ENCODE measurements at places on chromosomes 5 and 9.

DNA sequence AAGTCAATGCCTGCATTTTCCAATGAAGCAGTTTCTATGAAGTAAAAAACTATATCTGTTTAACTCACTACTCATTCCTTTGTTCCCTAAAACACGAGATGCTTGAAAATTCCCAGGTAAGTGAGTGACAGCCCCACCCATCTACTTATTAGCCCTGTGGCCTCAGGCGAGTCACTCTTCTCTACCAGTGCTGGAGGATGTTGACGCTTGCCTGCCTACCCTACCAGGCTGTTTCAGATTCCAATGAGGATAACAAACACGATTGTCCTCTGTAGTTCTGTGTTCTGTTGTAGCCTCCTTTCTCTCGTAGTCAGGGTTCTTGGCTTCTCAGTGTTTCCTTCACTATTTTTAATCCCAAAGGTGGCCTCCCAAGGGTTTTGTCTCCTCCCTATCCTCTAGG, 388.8 kb downstream of the KDM4C start:
- ATAC-seq, result peak; percentile 44

DNA sequence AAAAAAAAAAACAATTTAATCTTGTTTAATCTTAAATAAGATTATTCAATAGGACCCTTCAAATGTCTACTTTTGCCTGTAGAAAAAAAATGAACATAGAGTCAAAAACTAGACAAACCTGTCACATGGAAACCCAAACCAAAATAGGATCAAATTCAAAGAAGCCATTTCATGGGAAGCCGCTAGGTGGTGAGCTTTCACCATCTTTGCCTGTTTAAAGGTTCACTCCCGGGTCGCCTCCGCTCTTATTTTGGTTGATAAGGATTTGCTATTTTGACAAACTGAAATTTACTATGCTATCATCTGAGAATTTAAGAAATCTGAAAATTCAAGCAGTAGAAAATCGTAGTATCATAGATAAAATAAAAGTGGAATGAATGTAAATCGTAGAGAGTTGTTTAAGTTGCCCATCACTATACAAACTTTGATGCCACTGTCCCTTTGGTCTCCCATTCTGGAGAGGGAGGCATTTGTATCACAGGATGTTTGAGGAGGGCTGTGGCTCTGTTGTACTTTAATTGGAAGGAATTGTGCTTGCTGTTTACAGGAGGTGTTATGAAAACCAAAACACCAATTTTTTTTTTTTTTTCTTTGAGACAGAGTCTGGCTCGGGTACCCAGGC, 43.5 kb upstream of the DNAH5 start:
- peak; percentile 60 for ATAC-seq

- ATAC-seq, result no peak
Measured at GRCh38 chr9:87524061-87524460, 26.4 kb downstream of the DAPK1 start.

- no peak for ATAC-seq
Measured at GRCh38 chr5:87746341-87746740, 333.6 kb upstream of the CCNH start.

- ATAC-seq, result no peak
Measured at GRCh38 chr5:136279314-136279713, 86.0 kb downstream of the TRPC7 start.

- peak; percentile 61 for ATAC-seq
Measured at GRCh38 chr5:74762599-74762998, 4.3 kb downstream of the GFM2 start.

GRCh38 chr9:37870081-37870798, 33.7 kb downstream of the SLC25A51 start:
- ATAC-seq, result no peak

GRCh38 chr9:5438301-5439162, 807 bp upstream of the PLGRKT start:
- ATAC-seq, result peak; percentile 34

GRCh38 chr5:5787373-5787772, 364.9 kb downstream of the ICE1 start:
- ATAC-seq, result no peak

DNA sequence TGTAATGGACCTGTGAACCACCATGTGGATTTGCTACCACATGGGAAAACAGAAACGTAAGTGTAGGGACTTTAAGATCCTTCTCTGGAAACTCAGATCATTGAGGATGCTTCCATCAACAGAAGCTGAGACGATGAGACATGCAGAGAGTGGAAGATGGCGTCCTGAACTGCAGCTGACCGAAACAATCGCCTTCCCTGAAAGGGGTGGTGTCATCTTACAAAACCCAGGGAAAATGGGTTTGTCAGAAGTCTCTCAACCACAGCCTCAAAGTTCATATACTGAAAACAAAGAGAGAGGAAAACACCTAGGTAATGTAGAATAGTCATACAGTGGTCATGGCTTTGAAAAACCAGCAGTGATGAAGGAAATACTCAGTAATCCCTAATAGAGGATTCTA, 6.6 kb upstream of the PTPN3 start:
- peak; percentile 43 for ATAC-seq

- ATAC-seq, result no peak
Measured at GRCh38 chr5:170314541-170315095, 17.0 kb upstream of the LCP2 start.

- peak; percentile 74 for ATAC-seq
Measured at GRCh38 chr9:87662808-87663528, 63.0 kb upstream of the CTSL start.

DNA sequence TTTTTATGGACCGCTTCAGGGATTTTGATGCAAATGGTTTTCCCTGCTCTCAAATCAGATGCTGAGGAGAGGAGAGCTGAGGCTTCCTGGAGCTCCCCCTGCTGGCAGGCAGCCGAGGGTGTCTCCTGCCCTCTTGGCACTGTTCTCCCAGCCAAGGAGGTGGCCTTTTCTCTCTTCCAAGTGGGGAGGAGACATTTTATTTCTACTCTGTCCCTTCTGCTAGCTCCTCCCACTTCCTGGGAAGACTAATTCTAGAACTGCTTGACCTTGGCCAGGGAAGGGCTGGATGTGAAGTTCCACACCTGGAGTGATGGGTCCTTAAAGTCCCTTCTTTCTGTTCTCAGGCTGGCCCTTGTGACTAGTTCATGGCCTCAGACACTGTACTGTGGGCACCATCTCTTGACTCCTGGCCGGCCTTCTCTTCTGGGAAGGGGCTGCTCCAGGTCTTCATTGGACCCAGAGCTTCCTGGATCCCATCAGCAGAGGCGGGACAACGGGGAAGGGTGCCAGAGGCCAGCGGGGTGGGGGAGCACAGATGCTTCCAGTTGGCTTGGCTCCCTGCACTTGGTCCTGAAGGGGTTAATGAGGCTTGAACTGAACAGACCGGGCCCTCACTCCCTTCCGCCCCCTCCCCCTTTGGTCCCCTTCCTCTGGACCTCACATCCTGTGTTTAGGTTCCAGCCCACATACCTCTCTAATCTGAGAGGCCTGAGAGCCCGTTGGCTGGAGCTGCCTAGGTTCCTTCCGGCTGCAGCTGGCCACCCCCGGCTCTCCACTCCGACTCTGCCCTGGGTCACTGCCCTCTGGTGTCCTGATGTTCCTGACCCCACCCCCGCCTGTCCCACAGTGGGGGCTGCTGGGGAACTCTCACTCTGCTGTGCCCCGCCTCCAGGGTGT, 32.1 kb downstream of the PTPA start:
- peak; percentile 31 for ATAC-seq

GRCh38 chr9:14652729-14653377, 40.4 kb downstream of the ZDHHC21 start:
- ATAC-seq, result no peak

DNA sequence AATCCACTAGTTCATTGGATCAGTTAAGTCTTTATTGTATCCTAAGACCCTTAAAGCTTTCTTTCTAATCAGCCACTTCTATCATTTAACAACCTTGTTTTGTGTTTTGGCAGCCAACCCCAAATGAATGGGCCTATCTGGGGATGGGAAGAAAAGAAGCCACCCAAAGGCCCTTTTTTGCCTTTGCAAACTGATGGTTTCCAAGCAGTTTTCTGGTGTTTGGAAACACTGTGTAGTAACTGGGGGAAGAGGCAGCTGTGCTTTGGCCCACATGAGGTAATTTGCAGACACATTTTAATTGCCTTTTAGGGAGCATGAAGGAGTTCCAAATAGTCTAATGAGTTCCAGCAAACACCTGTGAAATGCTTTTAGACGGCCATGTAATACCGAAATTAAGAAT, 1751.3 kb upstream of the WWC1 start:
- ATAC-seq, result no peak

- ATAC-seq, result no peak
Measured at GRCh38 chr9:135874859-135875258, 32.5 kb downstream of the CAMSAP1 start.

DNA sequence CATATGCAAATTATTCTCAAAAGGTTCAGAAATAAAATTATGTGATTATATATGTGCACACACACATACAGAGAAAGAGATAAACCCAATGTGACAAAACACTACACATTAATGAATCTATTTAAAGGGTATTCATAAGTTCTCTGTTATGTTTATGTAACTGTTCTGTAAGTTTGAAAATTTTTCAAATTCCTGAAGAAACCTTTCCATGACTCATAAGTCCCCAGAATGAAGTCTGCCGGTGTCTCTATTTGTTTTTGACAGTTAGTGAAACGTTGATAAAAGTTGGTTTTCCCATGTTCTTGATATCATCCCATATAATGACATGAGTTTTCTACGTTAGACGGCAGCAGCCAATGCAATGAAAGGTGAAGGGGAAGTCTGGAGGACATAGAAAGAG, 199.5 kb upstream of the PUM3 start:
- no peak for ATAC-seq

DNA sequence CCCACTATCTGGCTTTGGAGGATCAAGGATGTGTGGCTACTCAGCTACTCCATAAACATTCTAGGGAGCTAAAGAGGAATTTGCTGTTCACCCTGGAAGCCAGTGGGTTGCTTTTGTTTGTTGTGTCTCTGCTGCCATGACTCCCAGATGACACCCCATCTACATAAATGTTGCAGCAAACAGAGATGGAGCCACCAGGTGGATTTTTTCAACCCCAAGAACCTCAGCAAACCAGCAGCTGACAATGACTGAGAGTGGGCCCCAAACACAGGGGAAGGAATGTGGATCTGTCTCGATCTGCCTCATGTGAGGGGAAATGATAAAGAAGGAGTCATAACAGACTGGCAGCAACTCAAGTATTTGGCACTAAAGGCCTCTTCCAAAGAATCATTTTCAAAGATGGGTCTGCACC, 132.7 kb upstream of the TNC start:
- no peak for ATAC-seq

GRCh38 chr9:80326105-80326504, 754.3 kb downstream of the TLE4 start:
- ATAC-seq, result no peak

GRCh38 chr5:78964889-78965288, 20.2 kb downstream of the ARSB start:
- peak; percentile 57 for ATAC-seq

- no peak for ATAC-seq
Measured at GRCh38 chr5:90084342-90084741, 325.2 kb downstream of the CETN3 start.

DNA sequence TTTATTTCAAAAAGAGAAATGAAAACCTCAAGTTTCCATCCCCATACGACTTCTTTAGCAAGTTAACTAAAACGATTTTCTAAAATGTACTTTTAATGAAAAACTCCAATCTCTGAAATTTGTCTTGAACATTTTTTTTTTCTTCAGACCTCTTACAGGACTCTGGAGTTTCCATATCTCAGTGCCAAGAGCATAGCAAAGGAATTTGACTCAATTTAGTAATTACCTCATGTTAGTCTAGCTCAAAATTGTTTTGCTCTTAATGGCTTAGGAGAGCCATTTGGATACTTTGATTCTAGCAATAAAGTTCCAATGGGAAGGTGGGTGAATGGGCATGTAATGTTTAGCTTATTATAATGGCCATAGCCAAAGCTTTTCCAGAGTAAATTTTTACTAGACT, 26.0 kb upstream of the SPATA31D4 start:
- no peak for ATAC-seq

DNA sequence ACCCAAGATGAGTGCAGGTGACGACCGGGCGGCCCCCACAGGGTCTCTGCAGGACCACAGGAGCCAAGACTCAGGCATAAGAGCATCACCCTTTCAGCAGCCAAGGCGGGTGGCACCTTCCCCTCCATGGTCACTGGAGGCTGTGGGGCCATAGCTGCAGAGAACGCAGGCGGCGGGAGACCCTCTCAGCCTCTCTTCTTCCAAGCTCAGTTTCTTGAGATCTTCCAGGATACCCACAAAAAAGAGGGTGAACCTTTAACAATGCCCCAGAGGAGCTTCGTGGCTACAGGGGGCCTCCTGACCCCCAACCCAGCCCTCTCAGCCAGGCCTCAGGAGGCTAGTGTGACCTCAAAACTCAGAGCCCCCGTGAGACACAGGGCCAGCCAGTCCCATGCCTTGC, 5.8 kb upstream of the TBC1D9B start:
- ATAC-seq, result no peak

DNA sequence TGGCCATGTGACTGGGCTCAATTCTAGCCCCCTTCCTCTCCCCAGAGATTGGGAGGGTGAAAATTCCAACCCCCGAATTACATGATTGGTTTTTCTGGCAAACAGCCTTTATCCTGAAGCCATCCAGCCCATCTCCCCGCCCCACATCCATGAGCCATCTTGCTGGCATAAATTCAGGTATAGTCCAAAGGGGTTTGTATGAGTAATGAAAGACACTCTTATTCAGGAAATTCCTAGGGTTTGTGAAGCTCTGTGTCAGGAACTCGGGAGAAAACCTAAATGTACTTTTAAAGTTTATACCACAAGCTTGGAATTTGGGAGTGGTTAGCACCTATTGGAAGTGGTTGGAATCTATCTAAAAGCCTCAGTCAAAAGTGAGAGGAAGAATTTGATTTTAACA, 80.6 kb upstream of the SIMC1 start:
- no peak for ATAC-seq

DNA sequence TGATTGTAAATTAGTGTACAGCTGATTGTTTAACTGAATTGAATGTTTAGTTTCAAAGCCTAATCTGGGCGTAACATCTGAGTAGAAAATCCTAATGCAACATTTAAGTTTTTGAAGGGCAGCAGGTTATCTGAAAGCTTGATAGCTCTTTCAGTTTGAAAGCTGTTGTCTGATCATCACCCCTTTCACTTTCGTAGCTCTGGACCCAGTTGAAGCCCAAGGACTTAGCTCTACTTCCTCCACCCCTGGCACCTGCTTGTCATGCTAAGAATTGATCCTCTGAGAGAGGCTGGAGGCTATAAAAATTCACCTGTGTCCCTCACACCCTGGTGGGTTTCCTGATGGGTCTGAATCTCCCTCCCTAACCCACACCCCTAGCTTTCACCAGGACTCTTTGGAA, 86.0 kb downstream of the ZFAND5 start:
- no peak for ATAC-seq

DNA sequence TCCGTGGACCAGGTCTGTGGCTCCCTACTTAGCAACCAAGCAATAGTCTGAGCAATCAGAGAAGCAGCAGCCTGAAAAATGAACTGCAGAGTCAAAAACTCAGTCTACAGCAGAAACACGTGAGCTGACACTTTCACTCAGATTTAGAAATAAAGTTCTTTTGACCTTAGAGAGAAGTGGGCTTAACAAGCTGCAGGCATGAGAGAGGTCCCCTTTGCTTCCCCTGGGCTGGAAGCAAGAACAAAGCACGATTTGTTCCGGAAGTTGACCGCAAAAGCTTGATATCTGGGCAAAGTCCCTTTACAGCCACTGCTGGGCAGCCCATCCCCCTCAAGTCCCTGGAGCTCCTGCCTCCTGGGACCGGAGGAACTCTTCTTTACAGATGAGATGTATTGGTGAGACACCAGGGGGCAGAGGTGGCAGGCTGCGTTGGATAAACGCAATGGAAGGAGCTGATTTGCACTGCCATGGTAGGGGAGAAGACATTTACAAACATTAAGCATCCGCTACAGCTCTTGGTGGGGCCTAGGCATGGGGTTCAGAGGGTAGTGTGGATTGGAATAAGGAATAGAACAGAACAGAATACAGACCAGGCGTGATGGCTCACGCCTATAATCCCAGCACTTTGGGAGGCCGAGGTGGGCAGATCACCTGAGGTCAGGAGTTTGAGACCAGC, 5.8 kb upstream of the SOWAHA start:
- ATAC-seq, result no peak
